Stimulated activated CD8-positive, alpha-beta memory T cell treated with anti-CD3 and anti-CD28 coated beads, Interleukin-15, amount 100 ng/mL, for 24 hours (primary cell): ENCODE measurements at places on chromosomes 11 and 22.

DNA sequence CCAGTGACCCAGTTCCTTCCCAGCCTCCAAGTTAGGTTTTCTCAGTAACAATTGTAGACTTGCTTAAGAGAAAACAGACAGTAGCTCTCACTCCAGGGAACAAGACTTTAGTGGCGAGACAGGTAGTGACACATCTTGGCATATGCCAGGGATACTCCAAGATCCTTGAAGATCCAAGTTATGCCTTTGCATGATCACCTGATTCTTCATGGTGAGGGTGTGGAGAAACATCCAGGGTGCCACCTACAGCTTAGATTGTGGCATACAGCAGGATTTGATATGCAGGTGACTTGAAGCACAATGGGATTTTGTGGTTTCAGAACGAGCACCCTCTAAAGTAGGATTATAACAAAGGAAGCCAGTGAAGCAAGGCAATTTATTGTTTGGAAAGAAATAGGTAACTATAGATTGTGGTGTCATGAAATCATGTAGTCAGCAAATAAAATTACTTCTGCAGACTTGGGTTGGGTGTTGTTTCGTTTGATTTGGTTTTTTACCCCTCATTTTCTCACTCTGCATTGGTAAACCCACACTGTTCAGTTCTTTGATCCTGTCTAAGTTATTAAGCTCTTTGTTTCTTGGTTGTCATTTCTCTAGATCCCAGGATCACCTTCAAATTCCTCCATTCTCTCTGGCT lies 9.2 kb downstream of the POU2AF3 start:
- DNase-seq: no peak

GRCh38 chr11:118998388-118998717 lies 415 bp downstream of the CENATAC start:
- DNase-seq: no peak

- DNase-seq: no peak
Observed at GRCh38 chr11:48011798-48012391, 31.5 kb downstream of the PTPRJ start.

DNA sequence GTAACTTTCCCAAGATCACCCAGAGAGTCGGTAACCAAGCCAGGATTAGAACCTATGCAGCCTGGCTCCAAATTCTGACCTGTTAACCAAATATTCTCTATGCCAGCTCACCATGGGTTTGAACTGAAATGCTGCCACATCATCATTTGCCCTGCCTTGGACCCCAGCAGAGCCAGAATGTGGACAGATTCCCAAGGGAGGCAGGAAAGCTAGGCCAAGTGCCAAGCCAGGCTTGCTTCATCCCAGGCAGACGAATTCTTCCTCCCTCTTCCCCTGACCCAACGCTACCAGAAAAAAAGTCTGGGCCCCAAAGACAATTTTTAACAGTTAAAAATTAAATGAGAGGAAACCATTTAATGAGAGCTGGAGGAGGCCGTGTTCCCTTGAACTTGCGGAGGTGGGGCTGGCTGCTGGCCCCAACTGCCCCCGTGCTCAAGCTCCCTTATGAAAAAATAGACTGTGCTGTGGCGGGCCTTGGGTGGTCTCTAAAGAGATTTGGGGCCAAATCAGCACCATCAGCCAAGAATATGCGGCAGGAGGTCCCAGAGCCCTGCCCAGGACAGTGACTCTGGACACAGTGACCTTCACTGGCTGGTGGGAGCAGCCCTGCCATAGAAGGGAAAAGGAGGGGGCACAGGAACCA lies 184.1 kb upstream of the SYT13 start:
- no peak for DNase-seq

- no peak for DNase-seq
Observed at GRCh38 chr11:126823274-126823673, 177.3 kb downstream of the KIRREL3 start.

GRCh38 chr11:47857892-47858543 lies 9.9 kb upstream of the NUP160 start:
- no peak for DNase-seq

DNA sequence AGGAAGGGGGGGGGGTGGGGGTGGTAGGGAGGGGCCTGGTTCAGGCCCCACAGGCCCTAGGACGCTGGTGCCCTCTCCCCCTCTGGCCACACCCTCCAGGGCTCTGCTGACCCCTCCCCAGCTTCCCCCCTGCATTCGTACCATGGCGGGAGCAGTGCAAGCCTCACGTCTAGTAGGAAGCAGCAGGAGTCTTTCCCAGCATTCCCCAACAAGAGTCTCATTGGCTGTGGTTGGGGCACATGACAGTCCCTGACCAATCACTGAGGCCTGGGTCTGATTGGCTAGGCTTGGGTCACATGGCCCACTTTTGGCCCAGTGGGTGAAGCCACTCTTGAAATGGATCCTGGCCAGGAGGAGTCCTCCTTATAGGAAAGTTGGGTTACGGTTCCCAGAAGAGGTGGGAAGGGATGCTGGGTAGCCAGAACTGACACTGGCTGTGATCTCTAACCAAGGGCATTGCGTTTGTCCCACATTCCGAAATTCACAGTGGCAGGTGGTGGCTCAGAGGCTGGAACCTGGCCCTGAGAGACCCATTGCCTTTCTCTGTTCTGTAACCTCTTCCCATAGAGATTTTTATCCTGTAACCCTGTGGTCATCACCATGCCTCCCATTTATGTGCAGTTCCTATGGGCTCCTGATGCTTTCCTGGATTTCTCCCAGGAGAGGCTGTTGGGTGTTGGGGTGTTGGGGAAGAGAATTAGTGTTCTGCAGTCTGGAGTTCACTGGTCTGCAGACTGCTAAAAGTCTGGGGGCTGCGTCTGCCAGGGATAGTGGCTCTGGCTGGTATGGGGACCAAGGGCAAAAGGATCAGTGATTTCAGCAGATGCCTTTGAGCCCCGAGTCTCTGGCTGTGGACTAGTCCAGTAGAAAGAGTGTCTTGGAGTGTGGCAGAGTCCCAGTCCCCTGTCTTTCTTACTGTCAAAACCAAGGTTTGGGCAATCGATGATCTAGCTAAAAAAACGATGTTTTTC lies 58.9 kb upstream of the MYEOV start:
- DNase-seq: no peak

DNA sequence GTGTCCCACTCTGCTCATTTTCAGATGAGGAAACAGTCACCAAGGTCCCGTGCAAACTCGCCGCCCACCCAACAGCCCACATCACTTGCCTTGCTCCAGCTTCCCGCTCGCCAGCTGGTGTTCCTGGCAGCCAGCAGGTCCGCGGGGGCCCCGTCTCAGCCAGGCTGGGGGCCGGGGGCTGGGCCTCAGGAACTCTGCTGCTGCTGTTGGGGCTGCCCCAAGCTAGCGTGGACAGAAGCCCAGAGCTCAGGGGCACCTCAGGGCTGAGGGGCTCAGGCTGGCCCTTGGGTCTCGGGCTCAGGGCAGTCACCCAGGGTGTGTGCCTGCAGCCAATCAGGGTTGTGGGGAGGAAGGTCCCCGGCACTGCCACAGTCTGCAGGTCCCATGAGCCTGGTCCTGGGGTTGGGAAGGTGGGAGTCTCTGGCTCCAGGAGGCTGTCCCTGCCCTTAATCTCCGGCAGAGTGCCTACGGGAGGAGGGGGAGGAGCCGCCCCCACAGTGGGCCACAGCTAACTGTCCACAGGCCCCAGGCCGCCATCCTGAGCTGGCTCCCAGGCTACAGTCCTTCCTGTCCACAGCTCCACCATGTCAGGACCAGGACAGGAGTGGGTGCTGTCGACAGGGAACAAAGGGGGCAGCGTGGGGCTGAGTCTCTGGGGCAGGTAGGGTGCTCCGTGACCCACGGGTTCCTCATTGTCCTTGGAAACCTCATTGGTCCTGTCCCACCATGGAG lies 65.2 kb downstream of the ARFGAP3 start:
- no peak for DNase-seq

GRCh38 chr22:23267226-23268043 lies 87.1 kb downstream of the BCR start:
- DNase-seq: no peak

DNA sequence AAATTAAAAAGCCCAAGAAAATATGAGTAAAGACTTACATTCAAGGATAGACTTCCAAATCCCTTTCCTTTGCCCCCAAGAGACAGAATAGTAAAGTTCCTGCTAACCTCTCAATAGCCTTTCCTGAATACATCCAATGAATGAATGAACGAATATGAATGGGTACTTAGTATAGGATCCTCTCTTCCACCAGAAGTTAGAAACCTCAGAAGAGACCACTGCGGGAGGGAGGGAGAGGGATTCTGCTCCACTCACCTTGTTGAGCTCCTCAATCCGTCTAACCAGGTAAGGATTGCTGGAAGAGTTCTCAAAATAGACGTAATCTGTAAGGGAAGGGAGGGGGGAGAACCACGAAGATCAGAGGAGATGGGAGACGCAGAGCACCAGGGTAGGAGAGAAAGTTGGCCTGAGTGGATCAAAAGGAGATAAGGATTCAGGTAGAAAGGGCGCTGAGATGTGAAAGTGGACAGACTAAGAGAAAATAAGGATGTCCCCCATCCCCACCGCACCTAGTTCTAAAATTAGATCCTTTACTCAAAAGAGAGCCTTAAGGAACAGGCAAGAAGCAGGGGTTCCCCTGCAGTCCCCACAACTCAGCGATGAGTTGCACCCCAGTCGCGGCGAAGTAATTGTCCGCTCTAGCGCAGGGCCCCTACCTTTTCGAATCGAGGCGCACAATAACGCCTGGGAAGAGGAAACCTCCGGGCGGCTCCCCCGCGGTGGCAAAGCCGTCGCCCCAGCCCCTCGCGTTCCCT lies 1.1 kb downstream of the MTA2 start:
- DNase-seq: no peak

DNA sequence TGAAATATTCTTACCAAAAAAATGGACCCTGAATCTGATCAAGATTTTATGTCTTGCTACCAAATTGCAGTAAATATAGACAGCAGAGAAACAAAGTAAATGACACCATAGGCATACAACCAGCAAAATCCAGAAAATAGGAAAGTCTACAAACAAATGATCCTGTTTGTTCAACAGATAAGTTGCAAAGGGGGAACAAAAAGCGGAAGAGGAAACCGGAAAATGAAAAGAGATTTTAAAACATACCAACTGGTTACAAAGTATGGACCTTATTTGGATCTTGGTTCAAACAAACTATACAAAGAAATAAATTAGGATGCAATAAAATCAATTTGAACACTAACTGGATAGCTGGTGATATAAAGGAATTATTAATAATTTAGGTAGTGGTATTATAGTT lies 92.0 kb downstream of the TMPRSS5 start:
- DNase-seq: no peak

DNA sequence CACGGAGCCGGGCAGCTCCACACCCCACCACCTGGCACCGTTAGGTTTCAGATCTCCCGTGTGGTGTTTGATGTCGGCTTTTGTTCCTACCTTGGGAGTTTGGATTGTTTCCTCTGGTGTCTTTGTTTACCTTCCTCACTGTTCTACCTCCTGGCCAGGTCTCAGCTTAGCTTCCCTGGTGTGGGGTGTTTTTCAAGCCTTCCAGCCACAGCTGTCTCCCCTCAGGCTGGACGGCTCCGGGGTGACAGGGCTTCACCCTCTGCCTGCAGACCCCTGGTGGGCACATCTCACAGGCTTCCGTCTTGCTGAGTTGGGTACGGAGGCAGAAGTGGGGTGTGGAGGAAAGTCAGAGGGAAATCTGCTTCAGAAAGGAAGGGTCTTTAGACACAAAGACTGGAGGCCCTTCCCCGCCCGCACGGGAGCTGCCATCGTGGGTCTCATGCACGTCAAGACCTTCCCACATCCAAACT lies 59.6 kb upstream of the EMID1 start:
- DNase-seq: no peak

GRCh38 chr11:24642648-24643047 lies 145.8 kb downstream of the LUZP2 start:
- no peak for DNase-seq

- no peak for DNase-seq
Observed at GRCh38 chr11:43583548-43583947, 97.0 kb upstream of the HSD17B12 start.
